Breast epithelium (tissue), 4 donors: ENCODE measurements at places on chromosomes 12 and 14. TPM values are rescaled to one million over a fixed set of nuclear protein-coding genes. Genes with fewer than 3 reads are reported as not detected.

GRCh38 chr12:60148109-60148508 lies 552.3 kb downstream of the SLC16A7 start:
- no peak for DNase-seq
- H3K27ac ChIP-seq, result no peak overlapping the region
- H3K27me3 ChIP-seq, result no peaks in the 10 kb centered on the region
- H3K4me3 ChIP-seq, result no peak overlapping the region
- no peaks in the 10 kb centered on the region for H3K4me1 ChIP-seq

DNA sequence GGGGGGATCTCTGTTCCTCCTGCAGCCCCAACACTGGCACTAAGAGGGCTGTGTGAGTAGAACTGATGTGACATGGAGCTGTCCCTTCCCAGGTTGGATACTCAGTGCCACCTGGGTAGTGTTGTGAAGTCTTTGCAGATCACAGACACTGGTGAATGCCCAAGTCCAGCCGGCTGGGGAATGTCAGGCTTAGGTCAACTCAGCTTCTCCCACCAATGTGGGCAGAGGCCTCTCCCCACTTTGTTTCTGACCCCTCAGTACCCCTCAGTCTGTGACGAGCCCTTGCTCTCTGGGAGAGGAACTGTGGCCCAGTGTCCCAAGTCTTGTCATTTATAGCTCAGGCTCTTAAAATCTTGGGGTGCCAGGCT lies 11.3 kb downstream of the SLC25A29 start:
- no peaks in the 10 kb centered on the region for H3K4me1 ChIP-seq
- no peak overlapping the region for H3K4me3 ChIP-seq
- no peaks in the 10 kb centered on the region for H3K36me3 ChIP-seq
- H3K27ac ChIP-seq, result peak overlapping the region; percentile 40
- H3K27me3 ChIP-seq, result no peaks in the 10 kb centered on the region

DNA sequence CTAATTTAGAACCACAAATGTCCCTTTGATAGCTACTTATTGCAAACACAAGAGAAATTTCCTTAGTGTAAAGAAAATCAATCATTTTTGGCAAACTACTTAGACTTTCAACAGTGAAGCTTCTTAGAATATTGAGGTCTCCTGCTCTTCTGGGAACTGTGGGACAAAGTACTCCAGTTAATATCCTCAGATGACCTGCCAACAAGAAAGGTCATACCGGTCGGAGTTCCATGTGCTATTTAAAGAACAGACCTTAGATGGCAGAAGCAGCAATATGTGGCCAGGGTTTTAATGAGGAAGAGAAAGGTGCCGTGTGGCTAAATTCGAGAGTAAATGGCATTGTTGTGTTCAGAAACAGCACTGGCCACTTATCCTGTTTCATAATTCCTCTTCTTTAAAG lies 114.7 kb upstream of the AMIGO2 start:
- H3K4me1 ChIP-seq, result no peaks in the 10 kb centered on the region
- H3K36me3 ChIP-seq, result no peaks in the 10 kb centered on the region
- no peak overlapping the region for H3K4me3 ChIP-seq
- no peak for DNase-seq

The PXMP2 gene
- 31.8 TPM for total RNA-seq

The TSPAN19 gene
- total RNA-seq, result not detected

GRCh38 chr12:128587918-128588317 lies 235.8 kb downstream of the SLC15A4 start:
- H3K4me1 ChIP-seq, result no peaks in the 10 kb centered on the region
- no peak overlapping the region for H3K4me3 ChIP-seq
- H3K27ac ChIP-seq, result no peak overlapping the region
- H3K36me3 ChIP-seq, result no peaks in the 10 kb centered on the region

DNA sequence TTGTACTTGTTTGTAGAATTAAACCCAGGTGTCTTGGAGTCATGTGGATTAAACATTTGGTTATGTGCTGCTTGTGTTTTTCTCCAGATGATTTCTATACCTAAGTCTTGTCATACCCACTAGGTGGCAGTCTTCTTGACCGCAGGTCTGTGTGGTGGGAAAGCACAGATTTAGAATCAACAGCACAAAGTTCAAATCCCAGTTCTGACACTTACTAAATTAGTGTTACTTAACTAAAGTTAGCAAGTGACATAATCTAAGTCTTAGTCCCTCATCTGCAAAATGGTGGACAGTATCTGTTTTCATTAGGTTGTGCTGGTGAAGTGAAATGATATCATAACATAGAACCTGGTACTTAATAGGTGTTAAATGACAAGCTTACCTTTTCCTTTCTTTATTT lies 151.0 kb upstream of the ARHGAP5 start:
- no peaks in the 10 kb centered on the region for H3K27me3 ChIP-seq
- no peak for DNase-seq
- H3K36me3 ChIP-seq, result no peaks in the 10 kb centered on the region
- H3K4me3 ChIP-seq, result no peak overlapping the region
- no peaks in the 10 kb centered on the region for H3K4me1 ChIP-seq
- peak overlapping the region; percentile 68 for H3K27ac ChIP-seq
